ENCODE measurements at places on chromosomes 13 and 19.

GRCh38 chr13:98996046-98996445 lies 18.2 kb upstream of the DOCK9 start:
- DNase-seq: no peak

DNA sequence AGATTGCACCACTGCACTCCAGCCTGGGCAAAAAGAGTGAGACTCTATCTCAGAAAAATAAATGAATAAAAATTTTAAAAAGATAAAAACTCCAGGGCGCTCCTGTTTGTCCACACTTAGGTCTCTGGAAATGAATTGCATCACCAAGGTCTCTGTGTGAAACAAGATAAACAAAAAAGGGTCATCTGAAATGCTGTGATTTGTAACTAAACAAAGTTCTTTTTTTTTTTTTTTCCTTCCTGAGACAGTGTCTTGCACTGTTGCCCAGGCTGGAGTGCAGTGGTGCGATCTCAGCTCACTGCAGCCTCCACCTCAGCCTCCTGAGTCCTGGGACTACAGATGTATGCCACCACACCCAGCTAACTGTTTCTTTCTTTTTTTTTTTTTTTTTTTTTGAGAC lies 11.5 kb downstream of the FZR1 start:
- DNase-seq: no peak

DNA sequence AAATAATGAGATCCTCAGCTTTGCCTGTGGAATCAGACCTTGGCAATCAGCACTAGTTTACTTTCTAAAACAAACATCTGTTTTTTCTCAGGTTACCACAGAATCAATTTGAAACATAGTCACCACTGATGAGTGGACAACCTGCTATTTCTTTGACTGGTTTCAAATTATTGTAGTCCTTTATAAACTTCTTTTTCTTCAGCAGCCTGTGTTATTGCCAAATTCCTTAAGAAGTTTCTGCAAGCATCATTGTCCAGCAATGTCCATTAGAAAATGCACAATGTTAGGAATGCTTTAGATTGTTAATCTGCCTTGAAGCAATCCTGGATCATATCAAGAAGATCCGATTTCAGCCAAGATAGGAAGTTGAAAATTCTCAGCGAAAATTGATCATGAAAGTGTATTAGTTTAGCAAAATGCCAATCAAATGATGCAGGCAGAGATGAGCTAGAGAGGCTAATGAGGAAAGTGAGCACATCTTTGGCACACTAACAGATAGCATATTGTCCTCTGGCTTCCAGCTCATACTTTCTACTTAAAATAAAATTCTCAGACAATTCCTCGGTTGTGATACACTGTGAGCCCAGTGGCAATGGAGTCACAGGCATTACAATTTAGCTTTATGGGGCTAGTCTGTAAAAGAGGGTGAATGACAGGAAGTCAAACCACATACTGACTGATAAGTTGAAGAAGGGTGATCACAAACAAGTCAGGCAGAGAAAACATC lies 270.6 kb downstream of the SLITRK6 start:
- DNase-seq: no peak

DNA sequence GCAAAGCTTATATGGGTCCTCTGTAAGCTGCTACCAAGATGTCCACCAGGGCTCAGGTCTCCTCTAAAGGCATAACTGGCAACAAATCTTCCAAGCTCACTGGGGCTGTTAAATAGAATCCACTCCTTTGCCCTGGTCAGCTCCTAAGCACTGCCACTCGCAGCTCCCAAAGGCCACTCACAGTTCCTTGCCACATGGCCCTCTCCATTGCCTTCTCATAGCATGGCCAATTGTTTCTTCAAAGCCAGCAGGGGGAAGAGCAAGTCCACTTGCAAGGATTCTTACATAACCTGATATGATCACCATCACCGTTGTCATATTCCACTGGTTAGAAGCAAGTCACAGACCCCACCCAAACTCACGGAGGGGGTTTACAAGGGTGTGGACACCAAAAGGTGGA lies 199.5 kb downstream of the SUCLA2 start:
- no peak for DNase-seq

DNA sequence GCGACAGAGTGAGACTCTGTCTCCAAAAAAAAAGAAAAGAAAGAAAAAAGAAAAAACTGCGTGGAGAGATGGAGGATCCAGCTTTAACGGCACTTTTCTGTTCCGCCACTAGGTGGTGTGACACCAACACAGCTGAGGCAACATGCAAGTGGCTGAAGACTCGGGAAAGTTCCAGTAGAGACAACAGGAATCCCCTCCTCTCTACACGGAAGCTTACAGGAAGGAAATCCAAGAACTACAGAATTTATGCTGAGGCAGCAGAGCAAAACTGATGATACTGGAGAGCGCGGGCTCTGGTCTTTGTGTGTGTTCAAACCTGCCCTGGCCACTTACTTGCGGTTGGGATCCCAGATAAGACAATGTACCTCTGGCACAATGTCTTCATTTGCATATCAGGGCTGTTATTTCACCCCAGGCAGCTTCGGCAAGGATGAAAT lies 9.9 kb downstream of the RANBP3 start:
- peak; percentile 86 for DNase-seq

DNA sequence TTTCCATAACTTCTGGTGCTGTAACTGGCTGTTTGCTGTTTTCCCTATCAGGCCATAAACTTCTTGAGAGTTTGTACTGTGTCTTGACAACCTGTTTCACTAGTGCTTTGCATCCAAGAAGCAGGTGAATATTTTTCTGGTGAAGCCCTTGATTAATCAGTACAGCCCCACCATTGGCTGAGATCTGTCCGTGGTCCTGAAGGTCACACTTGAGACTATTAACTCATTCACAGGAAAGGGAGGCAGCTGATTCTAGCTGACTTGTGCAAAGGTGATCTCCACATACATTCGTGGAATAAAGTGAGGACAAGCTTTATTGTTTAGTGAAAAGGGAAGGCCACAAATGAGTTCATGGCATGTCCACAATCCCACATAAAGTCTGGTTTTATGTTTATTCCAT lies 61.4 kb upstream of the ZNF835 start:
- DNase-seq: no peak

- DNase-seq: no peak
These were observed 9.5 kb downstream of the SNRNP70 start for GRCh38 chr19:49094505-49095482.

GRCh38 chr19:12837225-12837624 lies 1.1 kb upstream of the MAST1 start:
- DNase-seq: no peak

GRCh38 chr13:113607889-113608635 lies 23.5 kb downstream of the TFDP1 start:
- no peak for DNase-seq

GRCh38 chr13:77358001-77358400 lies 31.1 kb upstream of the MYCBP2 start:
- no peak for DNase-seq

DNA sequence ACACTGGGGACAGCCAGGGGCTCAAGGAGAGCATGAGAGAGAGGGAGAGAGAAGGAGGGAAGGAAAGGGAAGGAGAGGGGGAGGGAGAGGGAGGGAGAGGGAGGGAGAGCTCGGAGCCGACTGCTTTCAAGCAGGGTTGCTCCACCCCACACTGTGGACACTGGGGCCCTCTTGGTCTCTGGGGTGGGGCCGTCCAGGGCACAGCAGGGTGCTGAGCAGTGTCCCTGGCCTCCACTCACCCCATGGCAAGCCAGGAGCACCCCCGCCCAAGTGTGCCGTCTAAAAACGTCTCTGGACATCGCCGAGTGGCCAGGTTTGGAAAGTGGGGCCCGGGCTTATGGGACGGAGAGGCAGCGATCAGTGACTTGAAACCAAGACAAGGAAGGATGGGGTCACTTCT lies 20.9 kb downstream of the DPP9 start:
- DNase-seq: no peak

- DNase-seq: no peak
These were observed at the start of gene SIGLEC12 for GRCh38 chr19:51501594-51502263. Gene SIGLEC12, minus strand, starts transcription at chr19:51501800. Its CDS starts 67 bp downstream, at chr19:51501733.

DNA sequence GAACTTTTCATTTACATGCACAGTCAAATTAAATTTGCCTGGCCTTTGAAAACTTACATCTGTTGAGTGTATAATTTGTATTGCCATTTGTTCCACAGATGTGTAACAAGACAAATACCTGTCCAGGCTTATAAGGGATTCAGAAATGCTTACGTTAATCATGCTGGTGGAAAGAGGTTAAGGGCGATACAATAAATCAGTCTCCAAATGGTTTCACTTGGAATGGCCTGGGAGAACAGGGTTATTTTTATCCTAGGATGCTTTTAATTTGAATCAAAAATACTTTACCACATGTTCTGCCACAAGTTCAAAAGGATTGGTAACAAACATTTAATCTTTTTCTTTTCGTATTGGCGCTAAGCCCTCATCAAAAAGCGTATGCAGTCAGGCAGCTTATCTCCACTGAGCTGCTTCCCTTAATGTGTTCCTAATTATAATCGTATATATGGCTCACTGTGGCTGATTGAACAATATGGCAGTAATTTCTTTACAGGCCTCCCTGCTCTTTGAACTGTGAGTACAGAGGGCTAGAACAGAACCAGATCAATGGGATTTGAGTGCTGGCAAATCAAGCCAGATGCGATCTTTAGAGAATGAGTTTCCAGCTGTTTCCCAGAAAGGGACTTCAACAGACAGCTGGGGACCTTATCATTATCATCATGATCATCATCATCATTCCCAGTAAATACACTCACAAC lies 425.7 kb downstream of the SPRY2 start:
- DNase-seq: no peak

DNA sequence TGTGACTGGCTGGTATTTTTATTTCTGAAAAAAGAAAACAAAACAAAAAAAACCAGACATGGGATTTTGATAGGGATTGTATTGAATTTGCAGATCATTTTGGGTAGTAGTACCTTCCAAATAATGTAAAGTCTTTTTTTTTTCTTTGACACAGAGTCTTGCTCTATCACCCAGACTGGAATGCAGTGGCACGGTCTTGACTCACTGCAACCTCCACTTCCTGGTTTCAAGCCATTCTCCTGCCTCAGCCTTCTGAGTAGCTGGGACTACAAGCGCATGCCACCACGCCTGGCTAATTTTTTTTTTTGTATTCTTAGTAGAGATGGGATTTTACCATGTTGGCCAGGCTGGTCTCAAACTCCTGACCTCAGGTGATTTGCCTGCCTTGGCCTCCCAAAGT lies 4.2 kb downstream of the ZNF101 start:
- no peak for DNase-seq

DNA sequence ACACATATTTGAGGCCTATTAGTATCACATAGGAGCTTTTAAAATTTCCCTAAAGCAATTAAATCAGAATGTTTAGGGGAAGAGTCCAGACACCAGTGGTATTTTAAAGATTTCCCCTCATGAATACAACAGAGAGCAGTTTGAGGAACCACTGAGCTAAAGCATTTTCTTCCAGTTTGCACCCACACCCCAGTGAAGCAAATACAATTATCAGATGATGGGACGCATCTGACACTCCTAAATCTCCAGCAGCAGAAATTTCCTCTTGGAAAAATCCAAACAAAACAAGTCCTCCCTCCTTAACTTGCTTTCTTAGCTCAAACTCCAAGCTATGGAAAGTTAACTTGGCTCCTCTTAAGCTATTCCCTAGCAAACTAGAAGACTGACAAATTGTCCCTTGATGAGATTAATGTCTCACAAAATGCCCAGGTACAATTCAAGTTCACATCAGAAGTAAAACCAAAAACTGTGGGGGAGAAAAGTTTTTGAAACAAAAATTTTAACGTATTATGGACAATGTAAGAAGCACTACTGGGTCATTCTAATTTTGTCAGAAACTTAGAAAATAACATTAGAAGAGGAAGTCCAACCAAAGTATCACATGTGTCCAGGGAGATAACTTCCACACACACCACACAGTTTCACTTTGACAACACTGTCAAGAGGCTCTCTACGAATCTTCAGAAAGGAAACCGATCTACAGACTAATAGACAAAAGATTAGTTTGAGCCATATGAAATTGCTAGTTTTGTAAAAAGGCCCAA lies 74.1 kb downstream of the ABCC4 start:
- DNase-seq: no peak

DNA sequence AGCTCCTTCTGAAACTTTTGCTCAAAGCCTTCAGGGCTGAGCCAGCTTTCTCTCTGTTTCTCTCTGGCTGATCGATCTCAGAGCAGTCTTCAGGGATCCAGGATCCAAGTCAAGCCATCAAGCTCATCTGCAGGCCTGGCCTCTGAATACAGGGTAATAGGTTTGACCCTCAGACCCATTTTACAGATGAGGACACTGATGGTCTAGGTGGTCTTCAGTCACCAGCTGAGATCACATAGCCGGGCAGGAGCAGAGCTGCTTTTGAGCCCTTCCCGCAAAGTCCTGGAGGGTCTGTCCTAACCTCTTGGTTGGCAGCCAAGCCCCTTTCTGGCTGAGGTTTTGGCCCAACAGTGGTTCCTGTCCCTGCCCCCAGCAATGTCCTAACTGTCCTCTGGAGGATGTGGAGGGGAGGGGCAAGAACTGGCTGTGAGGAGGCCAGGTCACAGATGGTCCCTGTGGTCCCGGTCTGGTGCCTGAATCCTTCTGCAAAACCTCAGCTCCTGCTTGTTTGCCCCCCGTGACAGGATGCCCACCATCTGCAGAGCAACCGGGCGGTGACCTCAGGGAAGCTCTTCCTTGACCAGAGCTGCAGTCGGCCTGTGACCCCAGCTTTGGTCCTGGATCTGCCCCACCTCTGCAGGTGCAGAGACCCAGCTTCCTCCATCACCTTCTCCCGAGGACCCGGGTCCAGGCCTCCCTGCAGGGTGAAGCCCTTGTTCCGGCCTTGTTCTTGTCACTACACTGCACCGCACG lies 5.8 kb upstream of the PEAK3 start:
- no peak for DNase-seq

- peak; percentile 76 for DNase-seq
These were observed 1.1 kb upstream of the ZNF581 start for GRCh38 chr19:55642153-55643002.

DNA sequence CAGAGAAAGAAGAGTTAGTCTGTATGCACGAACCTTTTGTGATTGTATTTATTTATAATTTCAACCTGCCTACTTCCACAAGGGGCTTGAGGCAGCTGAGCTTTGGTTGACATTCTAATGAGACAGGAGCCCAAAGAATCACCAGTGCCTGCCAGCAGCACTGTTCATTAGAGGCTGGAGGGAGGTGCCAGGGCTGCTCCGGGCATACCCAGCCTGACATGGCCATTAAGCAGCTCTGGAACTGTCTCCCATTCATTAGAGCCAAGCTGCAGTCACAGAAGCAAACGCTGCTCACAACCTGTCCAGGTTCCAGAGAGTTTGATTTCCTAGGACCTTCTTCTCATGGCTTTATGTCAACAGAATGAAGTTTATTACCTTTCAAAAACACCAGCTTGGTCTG lies 425.5 kb downstream of the RFC3 start:
- no peak for DNase-seq

GRCh38 chr19:46015687-46016425 lies 7.0 kb downstream of the PGLYRP1 start:
- peak; percentile 77 for DNase-seq

- DNase-seq: peak; percentile 73
These were observed at the start of gene MTUS2 for GRCh38 chr13:28820099-28821051. Gene MTUS2, plus strand, starts transcription at chr13:28820339.

DNA sequence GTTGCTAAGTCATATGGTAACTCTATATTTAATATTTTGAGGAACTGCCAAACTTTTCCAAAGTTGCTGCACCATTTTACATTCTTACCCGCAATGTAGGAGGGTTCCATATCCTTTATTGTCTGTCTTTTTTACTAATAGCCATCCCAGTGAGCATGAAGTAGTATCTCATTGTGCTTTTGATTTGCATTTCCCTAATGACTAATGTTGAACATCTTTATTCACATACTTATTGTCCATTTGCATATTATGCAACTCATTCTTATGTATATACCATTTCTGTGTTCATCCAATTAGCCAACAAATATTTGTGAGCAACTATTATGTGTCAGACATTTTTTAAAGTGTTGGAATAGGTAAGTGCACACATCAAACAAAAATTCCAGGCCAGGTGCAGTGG lies 20.4 kb upstream of the ATP8A2 start:
- DNase-seq: no peak

Data from activated effector memory CD4-positive, alpha-beta T cell treated with anti-CD3 and anti-CD28 coated beads, Interleukin-2, amount 50 U/mL, for 16 hours (primary cell).